ENCODE measurements at places on chromosomes 5 and 9.

DNA sequence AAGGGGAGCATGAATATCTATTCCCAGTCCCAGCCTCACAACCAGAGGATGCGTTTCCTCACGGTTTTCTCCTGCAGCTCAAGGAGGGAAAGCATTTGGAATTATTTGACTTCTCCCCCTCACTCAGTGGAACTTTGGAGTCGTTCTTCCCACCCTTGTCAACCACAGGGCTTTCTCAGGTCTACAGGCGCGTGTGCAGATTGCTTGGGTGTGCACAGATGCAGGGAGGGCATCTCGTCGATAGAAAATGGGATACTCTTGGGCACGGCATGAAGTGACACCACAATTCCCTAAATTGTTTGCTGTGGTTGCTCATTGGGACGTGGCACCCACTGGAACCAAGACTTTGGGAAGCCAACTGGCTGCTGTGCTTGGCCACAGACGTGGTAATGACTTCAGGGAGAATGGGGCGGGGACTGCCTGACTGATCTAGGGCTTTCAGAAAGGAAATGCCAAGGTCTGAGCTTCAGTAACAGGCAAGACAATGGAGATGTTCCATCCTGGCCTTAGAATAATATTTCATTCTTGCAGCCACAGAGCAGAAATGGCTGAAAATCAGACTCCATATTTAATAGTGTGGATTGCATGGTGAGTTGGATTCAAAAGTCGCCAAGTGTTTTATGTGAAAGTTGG is 12.2 kb upstream of the OBP2B start:
- DNase-seq: no peak

DNA sequence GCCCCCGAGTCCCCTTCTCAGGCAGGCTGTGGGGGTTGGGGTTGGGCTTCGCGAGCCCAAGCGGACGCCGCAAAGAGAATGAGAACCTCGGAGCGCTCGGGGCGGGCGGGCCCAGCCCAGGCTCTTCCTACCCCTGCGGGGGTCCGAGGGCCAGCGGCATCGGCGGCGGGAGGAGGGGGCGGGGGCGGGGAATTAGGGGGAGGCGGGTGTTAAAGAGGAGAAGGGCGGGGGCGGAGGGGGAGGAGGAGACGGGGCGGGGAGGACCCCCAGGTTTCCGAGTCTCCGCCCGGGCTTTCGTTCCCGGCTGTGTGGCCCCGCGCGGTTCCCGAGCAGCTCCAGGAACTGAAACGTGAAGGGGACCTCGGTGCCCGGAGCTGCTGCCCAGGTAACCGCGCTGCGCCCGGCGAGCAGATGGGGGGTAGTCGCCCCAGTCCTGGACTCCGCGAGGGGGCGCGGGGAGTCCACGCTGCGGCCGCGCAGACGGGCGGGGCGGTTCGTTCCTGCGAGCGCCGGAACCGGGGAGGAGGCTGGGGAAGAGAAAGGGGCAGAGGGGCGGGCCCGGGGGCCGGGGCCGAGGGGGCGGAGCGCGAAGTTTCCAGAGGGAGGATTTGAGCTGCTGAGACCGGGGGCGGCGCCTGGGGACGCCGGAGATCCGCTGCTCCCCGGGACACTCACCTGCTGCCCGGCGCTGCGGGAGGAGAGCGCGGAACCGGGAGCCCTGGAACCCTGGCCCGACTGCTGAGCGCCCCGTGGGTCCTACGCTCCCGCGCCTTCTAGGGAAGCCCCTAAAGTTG is 38.4 kb upstream of the PLEKHG4B start:
- DNase-seq: peak; percentile 34

GRCh38 chr9:79131824-79132377 is 439.9 kb upstream of the TLE4 start:
- DNase-seq: no peak

GRCh38 chr9:135522137-135522877 is 1.1 kb downstream of the LCN1 start:
- DNase-seq: no peak

DNA sequence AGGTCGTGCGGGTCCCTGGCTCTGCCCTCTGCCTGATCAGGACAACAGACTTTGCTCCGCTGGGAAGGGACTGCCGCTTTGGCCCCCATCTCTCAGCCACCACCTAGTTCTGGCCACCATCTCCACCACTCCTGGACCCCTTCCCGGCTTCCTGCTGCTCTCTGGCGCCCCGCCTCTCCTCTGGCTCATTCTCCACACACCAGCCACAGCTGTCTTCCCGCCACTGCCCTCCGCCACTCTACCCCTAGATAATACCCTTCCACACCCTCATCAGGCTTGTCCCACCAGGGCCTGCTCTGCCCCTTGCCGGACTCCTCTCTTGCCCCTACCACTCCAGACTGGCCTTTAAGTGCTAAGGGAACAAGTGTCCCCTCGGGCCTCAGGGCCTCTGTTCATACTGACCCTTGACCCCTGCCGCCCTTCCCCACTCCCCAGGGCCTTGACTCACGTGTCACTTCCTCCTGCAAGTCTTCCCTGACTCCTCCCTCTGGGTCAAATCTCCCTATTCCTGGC is 3.0 kb upstream of the CDX1 start:
- no peak for DNase-seq

DNA sequence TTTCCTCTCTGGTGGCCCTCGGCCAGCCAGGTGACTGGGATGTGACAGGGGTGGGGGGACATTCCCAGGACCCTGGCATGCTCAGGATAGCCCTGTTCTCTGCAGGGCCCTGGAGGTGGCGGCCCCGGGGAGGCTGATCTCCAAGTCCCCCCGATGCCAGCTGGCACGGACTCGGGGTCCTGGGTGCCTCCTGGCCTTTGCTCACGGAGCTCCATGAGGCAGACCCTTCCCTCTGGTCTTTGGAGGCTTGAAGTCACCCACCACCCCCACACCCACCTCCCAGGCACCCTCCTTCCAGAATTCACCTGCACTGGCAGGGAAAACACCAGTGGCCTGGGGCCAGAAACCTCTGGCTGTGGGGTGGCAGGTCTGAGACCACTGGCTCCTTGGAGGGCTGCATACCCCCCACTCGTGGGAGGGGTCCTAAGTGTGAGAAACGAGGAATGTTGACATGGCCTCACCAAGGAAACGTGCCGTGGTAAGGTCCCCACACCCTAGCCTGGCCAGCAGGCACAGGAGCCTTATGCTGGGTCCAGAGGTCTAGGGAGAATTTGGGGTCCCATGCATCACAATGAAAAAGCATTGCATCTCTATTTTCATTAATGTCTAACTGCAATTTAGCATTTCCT is 130.8 kb upstream of the FAM120A start:
- no peak for DNase-seq

- no peak for DNase-seq
Measured at GRCh38 chr5:133466556-133467334, 145.6 kb downstream of the FSTL4 start.

DNA sequence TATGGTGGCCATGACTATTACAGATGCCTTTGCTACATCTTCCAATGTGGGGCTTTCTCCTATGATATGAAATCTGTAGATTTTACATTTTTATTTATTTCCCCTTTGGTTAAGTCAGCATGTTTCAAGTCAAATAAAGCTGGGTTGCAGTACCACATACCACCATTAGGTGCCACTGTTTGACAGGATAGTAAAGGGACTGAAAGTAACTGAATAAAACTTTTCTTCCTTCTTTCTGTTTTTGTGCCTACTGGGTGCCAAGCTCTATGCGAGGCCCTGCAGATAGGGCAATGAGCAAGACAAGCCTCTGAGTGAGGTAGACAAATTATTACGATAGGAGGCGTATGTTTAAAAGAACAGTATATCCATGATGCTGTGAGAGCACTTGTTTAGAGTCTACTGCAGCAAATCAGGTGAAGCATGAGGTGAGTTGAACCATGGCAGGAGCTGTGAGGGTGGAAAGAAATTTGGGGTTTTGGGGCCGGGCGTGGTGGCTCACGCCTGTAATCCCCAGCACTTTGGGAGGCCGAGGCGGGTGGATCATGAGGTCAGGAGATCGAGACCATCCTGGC is 64.8 kb downstream of the GDNF start:
- peak; percentile 51 for DNase-seq

GRCh38 chr5:179407191-179408175 is 62.2 kb upstream of the ADAMTS2 start:
- DNase-seq: no peak

- no peak for DNase-seq
Measured at GRCh38 chr9:97445119-97445701, 33.3 kb downstream of the TDRD7 start.

- DNase-seq: peak; percentile 22
Measured at GRCh38 chr5:172150514-172151425, 37.3 kb downstream of the STK10 start.

- no peak for DNase-seq
Measured at GRCh38 chr9:8600914-8601680, 801.5 kb upstream of the DMAC1 start.

- no peak for DNase-seq
Measured at GRCh38 chr5:61148515-61148914, 13.8 kb downstream of the SMIM15 start.

DNA sequence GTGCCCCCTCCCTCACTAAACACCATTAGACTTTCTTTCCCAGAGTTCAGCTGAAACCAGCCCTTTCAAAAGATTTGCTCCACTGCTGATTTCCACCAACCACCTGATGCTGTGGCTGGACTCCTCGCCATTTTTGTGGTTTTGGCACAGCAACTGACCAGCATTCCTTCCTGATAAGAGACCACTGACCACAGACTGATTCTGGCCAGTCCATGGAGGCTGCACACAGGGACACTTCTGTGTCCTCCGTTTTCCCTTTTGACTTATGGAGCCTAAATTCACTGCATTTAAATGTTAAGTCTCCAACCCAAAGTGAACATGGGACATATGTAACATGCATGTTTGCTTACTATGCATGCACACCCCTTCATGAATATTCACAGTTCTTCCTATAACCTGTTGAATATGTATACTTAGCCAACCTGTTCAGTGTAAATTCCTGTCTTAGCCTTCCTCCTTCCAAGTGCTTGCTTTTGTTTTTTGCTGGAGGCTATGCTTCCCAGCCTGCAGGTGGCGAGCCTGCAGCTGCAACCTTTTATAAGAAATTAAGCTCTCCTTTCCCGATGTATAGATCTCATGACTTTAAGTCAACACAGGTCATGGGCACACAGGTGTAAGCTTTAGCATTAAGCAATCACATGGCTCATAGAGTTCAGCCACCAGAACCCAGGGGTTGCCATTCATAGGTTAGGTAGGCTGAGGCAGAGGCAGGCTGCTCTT is 78.7 kb downstream of the ACTL7B start:
- DNase-seq: peak; percentile 91

- peak; percentile 10 for DNase-seq
Measured at GRCh38 chr5:97998941-97999340, 774.5 kb upstream of the RGMB start.

DNA sequence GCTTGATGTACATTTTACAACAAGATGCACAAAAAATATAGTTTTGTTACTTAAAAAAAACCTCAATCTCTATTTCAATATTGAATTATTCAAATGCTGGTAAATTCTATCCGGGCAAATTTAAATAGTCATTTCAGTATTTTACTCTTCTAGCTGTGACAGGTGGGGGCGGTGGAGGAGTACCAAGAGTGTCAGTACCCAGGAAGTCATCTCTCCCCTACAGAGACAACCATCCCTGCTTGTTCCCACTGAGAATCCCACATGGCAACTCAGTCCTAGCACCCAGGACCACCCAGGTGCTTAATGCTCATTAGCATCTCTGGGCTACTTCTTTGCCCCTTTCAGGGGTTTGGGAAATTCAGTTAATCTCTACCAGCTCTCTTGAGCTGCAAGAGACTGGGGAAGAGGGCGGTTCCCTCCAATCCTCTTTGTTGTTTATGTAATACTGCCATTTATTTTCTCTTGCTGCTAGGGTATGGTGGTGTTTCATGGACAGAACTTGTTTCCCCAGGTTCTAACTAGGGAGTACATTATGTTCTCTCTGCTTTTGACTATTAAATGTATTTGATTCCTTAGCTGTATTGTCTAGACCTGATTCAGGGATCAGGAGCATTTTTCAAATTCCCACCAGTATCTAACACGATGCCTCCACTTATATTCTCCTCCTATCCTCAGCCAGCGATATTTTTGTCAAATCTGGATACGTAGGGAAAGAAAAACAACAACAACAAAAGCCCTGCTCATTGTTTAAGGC is 122.5 kb downstream of the CDH18 start:
- DNase-seq: no peak

DNA sequence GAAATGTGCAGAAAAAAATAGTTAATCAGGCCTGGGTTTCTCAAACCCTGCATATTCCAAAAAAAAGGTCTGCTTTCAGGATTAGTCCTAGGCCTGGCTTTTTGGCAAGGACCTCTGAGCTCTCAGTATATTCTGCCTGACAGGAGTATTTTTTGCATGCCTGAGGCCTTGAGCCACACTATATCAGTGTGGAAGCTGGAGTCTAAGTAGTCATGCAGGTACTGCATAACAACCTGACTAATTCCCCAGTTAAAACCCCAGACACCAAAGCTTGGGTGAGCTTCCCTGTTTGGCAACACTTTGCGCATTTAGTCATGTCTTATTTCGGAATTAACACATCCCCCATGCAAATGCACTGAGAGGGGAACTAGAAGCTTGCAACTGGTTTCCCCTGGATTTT is 359.5 kb downstream of the CETN3 start:
- DNase-seq: no peak
